ENCODE measurements at places on chromosomes 2 and 18. TPM values are rescaled to one million over a fixed set of nuclear protein-coding genes. Genes with fewer than 3 reads are reported as not detected.

The TEX261 gene
- polyA plus RNA-seq, result 119 TPM

The ASAP2 gene
- 24.6 TPM for polyA plus RNA-seq

The TCF23 gene
- not detected for polyA plus RNA-seq

The MROH2A gene
- not detected for polyA plus RNA-seq

The TMEM150A gene
- polyA plus RNA-seq, result 11.4 TPM

The DYSF gene
- 0.07 TPM for polyA plus RNA-seq

The CD226 gene
- 0.04 TPM for polyA plus RNA-seq

The MYOM1 gene
- 0.02 TPM for polyA plus RNA-seq

The TMEM178A gene
- 1.2 TPM for polyA plus RNA-seq

The POMC gene
- not detected for polyA plus RNA-seq

The EMILIN1 gene
- 68.3 TPM for polyA plus RNA-seq

The WDSUB1 gene
- polyA plus RNA-seq, result 7.6 TPM

The GKN2 gene
- not detected for polyA plus RNA-seq

The SIX3 gene
- polyA plus RNA-seq, result not detected

The RTP5 gene
- polyA plus RNA-seq, result not detected

The PPP1R1C gene
- polyA plus RNA-seq, result 0.41 TPM

The PDCD1 gene
- polyA plus RNA-seq, result not detected

The CIB4 gene
- polyA plus RNA-seq, result not detected

The GCG gene
- polyA plus RNA-seq, result 0.27 TPM

The GAL3ST2 gene
- polyA plus RNA-seq, result not detected

The THADA gene
- polyA plus RNA-seq, result 15.0 TPM

The AQP4 gene
- polyA plus RNA-seq, result not detected

The PARD3B gene
- 8.5 TPM for polyA plus RNA-seq

The CRYGC gene
- not detected for polyA plus RNA-seq

The TTL gene
- polyA plus RNA-seq, result 26.6 TPM

The RIT2 gene
- not detected for polyA plus RNA-seq

The KLHL41 gene
- 0.22 TPM for polyA plus RNA-seq

The ERMN gene
- not detected for polyA plus RNA-seq

Measured in AG04450 (cell line).